ENCODE measurements at places on chromosomes 1 and 21. TPM values are rescaled to one million over a fixed set of nuclear protein-coding genes. Genes with fewer than 3 reads are reported as not detected.

Gene MYCL
- total RNA-seq, result 36.5 TPM

Gene NEGR1
- 22.4 TPM for total RNA-seq

Gene FAM163A
- total RNA-seq, result 2.5 TPM

Gene ZNF593OS
- not detected for total RNA-seq

Gene F3
- 102 TPM for total RNA-seq

Gene KCNA2
- 0.40 TPM for total RNA-seq

Gene IL22RA1
- total RNA-seq, result 2.8 TPM

Gene DVL1
- 62.8 TPM for total RNA-seq

Gene S100A6
- total RNA-seq, result 1,154 TPM

Gene CD1C
- total RNA-seq, result not detected

Gene PKN2
- total RNA-seq, result 56.0 TPM

Gene LIPI
- total RNA-seq, result not detected

Gene DNM3
- 1.2 TPM for total RNA-seq

Gene CDA
- 1.5 TPM for total RNA-seq

Gene SELP
- 0.31 TPM for total RNA-seq

Gene OR10Z1
- total RNA-seq, result not detected

Gene COL24A1
- 0.33 TPM for total RNA-seq

Gene VWA5B1
- total RNA-seq, result 1.9 TPM
